Body of pancreas (tissue), 4 donors: ENCODE measurements at places on chromosomes 4 and X. TPM values are rescaled to one million over a fixed set of nuclear protein-coding genes. Genes with fewer than 3 reads are reported as not detected.

Gene CXCL8
- total RNA-seq = 3.9 TPM

Gene EVC
- 30.0 TPM for total RNA-seq

Gene SPARCL1
- total RNA-seq = 141 TPM

Gene UGT8
- 8.3 TPM for total RNA-seq

Gene XAGE1B
- not detected for total RNA-seq

Gene SUV39H1
- 2.1 TPM for total RNA-seq

Gene UGT2B15
- total RNA-seq = 15.5 TPM

Gene RHOXF2B
- total RNA-seq = not detected

Gene RAB9B
- total RNA-seq = 0.78 TPM

Gene JCHAIN
- 27.7 TPM for total RNA-seq

Gene RTL9
- not detected for total RNA-seq

Gene TLR2
- 9.9 TPM for total RNA-seq

Gene CYTL1
- total RNA-seq = 3.1 TPM

Gene GAGE13
- total RNA-seq = not detected

Gene CLDN34
- not detected for total RNA-seq

Gene FRMD7
- not detected for total RNA-seq

Gene NAP1L2
- 3.4 TPM for total RNA-seq

Gene PRSS12
- 12.2 TPM for total RNA-seq

Gene NEXMIF
- 2.9 TPM for total RNA-seq
